ENCODE measurements at places on chromosomes 3 and 15.

GRCh38 chr3:143207338-143207961 lies 87.9 kb downstream of the CHST2 start:
- no peak for DNase-seq

- no peak for DNase-seq
Measured at GRCh38 chr3:66029014-66029413, 9.7 kb downstream of the MAGI1 start.

GRCh38 chr3:71551311-71551919 lies 32.1 kb downstream of the FOXP1 start:
- DNase-seq: no peak

GRCh38 chr3:33057320-33058298 lies 39.3 kb downstream of the GLB1 start:
- DNase-seq: no peak

DNA sequence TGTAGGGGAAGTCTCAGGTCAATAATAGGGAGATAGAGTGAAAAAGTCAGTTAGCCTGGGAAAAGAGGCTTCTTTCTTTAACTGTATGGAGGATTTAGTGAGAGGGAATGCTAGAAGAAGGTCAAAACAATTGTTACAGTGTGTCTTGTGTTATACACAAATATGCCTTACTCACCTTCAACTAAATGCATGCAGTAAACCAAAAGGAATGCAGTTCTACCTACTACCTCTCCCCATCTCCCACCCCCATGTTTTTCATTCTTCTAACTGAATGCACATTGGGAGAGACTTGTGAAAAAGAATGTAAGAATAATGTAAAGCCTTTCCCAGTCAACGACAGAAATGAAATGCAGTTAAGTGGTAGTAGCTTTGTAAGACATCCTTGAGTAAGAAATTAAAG lies 33.8 kb downstream of the CCDC66 start:
- no peak for DNase-seq

DNA sequence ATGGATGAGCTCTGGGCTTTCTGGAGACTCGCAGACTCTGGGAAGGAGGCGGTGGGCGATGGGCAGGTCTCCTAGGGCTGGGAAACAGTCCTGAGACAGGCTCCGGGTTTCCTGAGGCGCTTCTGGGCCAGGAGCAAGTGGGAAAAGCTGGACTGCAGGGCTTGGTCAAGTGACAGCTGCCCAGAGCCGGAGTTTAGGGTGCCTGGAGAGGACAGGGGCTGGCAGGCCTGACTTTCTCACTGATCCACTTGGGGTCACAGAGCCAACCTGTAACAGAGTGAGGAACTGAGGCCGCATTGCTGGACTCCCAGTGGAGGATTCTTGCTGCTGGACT lies 107.9 kb downstream of the APBA2 start:
- DNase-seq: no peak

DNA sequence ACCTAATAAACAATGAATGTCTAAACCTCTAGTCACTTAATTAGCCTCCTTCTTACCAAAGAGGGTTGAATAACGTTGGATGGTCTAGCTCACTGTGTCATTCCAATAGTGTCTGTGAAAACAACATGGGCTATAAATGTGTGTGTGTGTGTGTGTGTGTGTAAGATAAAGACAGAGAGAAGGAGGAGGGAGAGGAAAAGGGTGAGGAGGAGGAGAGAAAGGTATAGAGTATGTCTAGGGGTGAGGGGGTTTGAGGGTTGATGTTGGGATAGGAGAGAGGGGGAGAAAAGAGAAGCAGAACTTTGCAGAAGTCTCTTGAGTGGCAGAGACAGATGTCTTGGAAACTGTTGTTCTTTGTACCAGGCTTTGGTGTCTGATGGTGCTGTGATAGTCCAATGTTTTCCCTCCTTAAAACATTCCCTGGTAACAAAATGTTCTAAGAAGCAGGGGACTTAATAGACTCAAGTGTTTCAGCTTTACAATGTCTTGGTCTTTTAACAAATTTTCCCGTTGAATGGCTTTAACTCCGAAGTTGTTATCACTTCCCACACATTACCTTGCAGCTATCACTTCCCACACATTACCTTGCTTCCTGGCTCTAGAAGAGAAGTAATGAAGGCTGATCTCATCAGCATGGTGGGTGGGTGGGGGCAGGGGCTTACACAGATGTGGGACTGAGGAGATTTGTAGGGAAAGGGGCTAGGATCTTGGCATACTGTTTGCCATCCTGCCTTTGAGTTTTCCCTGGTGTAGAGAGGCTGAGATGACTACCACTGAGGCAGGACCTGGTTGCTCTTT lies 57.8 kb upstream of the ETV5 start:
- DNase-seq: no peak

Measured in SK-MEL-5 (cell line).